ENCODE measurements at places on chromosomes 3 and 15.

DNA sequence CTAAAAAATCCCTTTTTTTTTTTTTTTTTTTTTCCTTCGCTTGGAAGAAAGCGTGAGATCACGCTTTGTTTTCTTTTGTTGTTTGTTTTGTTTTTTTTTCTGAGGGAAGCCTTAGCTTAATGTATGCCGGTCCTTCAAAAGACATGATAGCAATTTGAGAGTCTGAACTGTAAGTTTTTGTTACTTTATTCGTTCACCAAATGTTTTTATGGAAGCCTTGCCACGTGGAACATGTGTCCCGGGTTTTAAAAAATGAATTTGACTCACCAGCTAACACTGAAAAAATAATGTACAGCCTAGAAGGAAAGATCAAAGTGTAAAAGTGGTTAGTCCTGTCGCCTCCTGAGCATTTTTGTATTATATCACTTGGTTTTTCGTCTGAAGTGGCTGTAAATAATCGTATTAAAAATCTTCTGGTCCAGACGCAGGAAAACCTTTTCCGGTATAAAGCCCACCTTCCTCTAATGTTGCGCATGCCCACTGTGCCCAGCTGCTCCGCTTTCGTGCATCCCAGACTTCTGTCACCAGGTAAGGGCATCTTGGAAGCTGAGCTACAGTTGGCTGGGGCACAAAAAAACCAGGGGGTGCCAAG is 795 bp upstream of the MYNN start:
- peak; percentile 90 for DNase-seq

GRCh38 chr15:59294574-59295260 is 78.0 kb downstream of the MYO1E start:
- no peak for DNase-seq

DNA sequence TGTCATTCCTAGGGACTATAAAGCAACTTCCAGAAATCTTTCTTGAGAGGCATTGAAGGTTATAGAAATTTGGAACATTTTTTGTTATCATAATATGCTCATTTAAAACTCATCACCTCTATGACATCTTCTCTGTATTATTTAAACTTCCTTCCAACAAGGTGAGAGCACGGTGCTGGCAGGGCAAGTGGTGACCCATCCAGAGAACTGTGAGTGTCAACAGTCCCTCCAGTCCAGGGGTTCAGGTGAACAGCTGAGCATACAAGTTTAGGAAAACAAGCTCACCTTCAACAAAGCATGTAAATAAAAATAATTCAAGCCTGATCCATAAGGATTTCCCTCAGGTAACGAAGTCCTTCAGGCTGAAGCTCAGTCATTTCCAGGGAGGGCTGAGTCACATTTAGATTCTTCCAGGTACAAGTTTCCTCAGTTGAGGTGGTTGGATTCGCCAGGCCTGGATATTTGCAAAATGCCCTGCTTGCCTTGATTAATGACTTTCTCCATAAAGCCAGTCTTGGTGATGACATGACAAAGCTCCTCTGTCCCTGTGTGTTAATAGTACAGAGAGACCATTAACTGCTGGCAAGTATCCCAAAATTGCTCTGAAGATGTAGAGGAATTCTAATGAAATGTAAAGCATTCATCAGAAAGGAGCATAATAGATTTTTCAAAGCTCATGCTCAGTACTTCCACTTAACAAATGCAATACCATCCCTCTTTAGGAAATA is 263.6 kb upstream of the GADL1 start:
- no peak for DNase-seq

DNA sequence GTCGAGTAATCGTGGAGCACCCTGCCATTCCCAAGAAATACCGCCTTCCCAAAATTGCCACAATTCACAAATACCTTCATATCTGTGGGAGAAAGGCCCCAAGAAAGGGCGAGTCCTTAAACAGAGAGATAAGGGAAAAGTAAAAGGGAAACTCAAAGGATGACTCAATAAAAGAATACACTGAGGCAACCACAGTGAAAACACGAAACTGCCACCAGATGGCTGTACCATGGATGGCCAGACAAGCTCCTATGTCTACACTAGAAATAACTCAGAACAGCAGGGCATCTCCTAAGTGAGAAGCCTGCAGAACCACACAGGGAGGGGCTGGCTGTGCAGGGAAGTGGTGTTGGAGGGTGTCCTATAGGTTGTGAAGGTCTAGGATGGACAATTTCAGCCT is 25.0 kb downstream of the SRGAP3 start:
- no peak for DNase-seq

GRCh38 chr15:94476686-94477085 is 245.3 kb downstream of the MCTP2 start:
- no peak for DNase-seq

GRCh38 chr3:44125246-44125645 is 116.4 kb upstream of the TOPAZ1 start:
- no peak for DNase-seq

DNA sequence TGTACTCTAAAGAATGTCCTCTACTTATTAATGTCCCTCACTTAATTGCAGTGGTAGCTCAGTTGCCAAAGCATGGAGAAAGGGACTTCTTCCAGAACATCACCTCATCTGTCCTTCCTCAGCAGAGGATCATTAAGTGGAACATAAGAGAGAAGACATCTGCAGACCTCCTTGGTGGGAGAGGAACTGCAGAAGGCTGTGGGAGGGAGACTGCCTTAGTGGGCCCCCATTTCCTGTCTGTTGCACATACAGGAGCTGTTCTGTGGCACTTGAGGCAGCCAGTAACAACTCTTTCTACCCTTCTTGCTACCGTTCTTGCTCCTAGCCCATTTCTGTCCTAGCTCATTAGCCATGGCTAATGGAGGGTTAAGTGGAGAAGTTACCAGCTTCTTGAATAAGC is 33.6 kb downstream of the HPS3 start:
- DNase-seq = no peak

DNA sequence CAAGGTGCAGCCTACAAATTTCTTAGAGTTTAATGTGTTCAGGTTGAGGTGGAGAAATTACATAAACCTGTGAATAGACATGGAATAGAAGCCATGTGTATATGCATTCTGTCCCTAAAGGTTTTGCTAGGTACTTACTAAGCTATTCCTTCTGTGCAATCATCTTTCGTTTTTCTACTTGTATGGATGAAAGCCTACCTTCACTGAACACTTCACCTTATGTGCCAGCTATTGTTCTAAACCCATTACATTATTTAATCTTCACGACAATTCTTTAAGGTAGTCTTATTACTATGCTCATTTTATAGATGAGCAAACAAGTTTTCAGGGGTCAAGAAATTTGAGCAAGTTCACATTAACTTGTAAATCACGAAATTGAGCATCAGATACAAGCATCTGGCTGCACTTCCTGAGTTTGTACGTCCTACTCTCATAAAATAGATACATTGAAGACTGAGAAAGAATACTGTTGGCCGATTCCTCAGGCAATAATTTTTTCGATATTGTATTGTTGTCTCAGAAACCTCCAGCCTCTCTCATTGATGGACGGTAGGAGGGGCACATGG is 635 bp upstream of the RCN2 start:
- no peak for DNase-seq

GRCh38 chr3:57963811-57964346 is 44.3 kb upstream of the FLNB start:
- DNase-seq = no peak

GRCh38 chr3:154122912-154123559 is 1.8 kb downstream of the ARHGEF26 start:
- no peak for DNase-seq

DNA sequence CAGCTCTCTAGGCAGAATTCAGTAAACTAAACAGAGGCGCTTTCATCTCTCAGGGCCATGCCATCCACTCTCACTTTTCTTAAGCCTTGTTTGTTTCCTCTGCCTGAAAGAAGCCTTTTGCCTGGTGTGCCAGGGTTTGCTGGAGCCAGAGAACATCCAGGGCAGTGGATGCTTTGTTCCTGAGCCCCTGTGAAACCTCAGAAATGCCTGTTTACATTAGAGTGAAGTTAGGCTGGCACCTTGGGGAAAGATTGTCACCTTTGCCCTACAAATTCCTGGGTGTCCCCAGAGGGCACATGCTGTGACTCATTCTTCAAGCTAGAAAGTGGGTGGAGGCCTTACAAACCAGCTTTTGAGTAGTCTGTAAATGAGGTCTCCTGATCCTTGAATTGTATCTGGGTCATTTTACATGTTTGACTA is 10.7 kb upstream of the TRAK1 start:
- no peak for DNase-seq

- DNase-seq = peak; percentile 3
Observed at GRCh38 chr15:88166082-88166993, 90.2 kb downstream of the NTRK3 start.

DNA sequence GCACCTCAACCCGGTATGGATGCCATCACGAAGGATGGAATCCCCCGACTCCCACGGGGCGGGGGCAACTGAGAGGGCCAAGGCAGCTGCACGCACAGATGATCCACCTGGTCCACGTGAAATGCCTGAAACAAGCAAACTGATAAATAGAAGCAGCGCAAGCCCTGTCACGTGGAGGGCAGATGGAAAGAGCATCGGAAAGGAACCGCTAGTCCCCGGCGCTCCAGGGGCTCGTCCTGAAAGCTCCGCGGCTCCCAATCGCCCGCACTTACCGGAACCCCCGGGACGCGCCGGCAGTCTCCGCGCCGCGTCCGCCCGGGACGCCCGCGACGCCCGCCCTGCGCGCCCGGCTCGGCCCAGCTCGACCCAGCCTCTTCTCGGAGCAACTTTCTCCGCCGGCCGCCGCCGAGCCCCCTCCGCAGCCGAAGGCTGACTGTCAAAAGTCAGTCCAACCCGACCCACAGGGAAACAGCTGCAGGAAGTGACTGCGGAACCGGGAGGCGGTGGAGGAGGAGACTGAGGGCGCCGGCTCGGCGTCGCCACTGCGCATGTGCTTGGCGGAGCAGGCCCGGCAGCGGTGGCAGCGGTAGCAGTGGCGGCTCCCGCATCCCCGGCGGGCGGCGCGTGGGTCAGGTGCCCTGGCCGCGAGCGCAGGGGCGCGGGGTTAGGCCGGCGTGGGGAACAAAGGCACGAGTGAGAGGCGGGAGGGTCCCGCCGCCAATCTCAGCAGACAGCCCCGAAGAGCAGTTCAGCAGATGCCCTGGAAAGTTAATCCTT is at the start of gene ZMAT3:
Gene ZMAT3 (minus strand): TSS at position 487 of the 777 bp plus-strand sequence. CDS start 4,057 bp downstream, outside the sequence.
- DNase-seq = peak; percentile 64

GRCh38 chr3:139020036-139020867 is 474 bp downstream of the PRR23B start:
- no peak for DNase-seq

GRCh38 chr15:83200162-83200561 is 7.5 kb downstream of the HDGFL3 start:
- DNase-seq = no peak

GRCh38 chr3:48412375-48413001 is 17.4 kb downstream of the PLXNB1 start:
- DNase-seq = no peak

GRCh38 chr3:87370007-87370406 is 93.6 kb upstream of the POU1F1 start:
- no peak for DNase-seq

DNA sequence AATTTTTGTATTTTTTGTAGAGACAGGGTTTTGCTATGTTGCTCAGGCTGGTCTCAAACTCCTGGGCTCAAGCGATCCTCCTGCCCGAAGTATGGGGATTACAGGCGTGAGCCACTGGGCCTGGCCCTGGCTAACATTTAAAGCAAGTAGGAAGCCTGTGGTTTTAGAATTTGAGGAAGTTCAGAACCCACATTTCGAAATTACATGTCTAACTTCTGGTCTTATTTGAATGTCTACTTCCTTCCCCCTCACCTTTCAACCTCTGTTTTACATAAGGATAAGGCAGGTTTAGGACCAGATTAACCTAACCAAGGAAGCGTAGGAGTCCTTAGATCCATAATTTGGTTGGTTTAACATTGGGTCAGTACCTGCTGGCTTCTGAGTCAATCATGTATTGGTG is 120.5 kb upstream of the PROK2 start:
- no peak for DNase-seq

GRCh38 chr3:156425651-156426050 is 129.3 kb downstream of the SSR3 start:
- peak; percentile 14 for DNase-seq

DNA sequence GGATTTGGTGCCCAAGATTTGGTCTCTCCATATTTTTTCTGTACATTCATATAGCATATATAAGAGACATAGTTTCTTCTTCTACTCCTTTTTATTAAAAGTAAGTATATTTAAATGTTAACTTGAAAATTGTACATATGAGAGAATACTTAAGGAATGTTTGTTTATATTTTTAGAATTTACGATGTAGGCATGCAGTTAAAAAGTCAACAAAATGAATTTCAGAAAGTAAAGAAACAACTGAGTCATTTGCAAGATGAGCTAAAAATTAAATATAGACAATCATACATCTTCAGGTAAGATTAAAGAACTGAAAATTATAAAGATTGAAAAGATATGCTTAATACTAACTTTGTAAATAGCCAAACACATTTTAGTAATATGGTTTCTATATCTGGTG is 94.2 kb downstream of the LEKR1 start:
- no peak for DNase-seq

DNA sequence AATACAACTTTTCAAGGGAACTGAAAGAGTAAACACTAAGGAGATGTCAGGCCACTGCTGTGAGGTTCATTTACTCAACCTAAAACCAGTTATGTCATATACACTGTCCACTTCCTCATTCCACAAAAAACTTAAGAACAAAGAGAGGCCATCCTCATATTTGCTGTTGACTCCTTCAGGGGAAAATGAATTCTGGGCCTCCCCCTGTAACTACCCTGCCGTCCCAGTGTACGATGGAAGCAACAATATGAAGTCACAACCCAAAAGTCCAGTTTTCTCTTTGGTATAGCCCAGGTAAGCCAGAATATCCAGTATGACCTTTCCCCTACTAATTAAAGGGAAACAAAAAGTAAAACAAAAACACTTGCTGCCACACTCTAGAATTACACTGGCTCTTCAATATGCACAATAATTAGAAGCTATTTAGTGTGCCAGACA is 16.2 kb downstream of the CEP152 start:
- DNase-seq = no peak

- no peak for DNase-seq
Observed at GRCh38 chr15:27201425-27201824, 230.4 kb downstream of the GABRG3 start.

- peak; percentile 71 for DNase-seq
Observed at GRCh38 chr3:15295506-15295905, 36.9 kb downstream of the SH3BP5 start.

- DNase-seq = peak; percentile 59
Observed at GRCh38 chr15:71730277-71731144, 79.8 kb upstream of the NR2E3 start.

DNA sequence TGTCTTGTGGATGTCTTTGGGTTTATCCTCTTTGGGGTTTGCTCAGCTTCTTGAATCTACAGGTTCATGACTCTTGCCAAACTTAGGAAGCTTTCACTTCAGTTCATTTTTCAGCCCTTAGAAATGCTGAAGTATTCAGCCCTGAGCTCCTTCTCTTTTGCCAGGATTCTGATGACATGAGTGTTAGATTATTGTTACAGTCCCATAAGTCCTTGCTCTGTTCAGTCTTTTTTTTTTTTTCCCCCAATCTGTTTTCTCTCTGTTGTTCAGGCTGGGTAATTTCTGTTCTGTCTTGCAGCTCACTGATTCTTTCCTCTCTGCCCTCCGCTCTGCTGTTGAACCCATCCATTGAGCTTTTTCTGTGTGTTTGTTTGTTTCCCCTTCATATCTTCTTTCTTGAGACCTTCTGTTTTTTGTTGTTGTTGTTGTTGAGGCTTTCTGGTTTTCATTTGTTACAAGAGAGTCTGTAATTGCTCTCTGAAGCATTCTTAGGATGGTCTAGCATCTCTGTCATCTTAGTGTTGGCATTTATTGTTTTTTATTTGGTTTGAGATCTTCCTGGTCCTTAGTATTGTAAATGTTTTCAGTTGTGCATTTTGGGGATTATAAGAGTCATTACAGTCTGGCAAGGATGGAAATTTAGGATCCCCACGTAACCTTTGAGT is 18.4 kb downstream of the LRCH3 start:
- no peak for DNase-seq

GRCh38 chr15:78170848-78171773 is 21.9 kb downstream of the IDH3A start:
- DNase-seq = no peak
